ENCODE measurements at places on chromosomes 11 and 22. TPM values are rescaled to one million over a fixed set of nuclear protein-coding genes. Genes with fewer than 3 reads are reported as not detected.

P2RY2 gene
- 6.5 TPM for total RNA-seq

KRTAP5-8 gene
- total RNA-seq = not detected

SREBF2 gene
- 132 TPM for total RNA-seq

HTR3B gene
- total RNA-seq = not detected

OR10A2 gene
- total RNA-seq = not detected

MRGPRX3 gene
- total RNA-seq = not detected

FAT3 gene
- 7.9 TPM for total RNA-seq

LINC01488 gene
- total RNA-seq = not detected

CCDC87 gene
- total RNA-seq = 0.50 TPM

FXYD2 gene
- 2.8 TPM for total RNA-seq

DNA sequence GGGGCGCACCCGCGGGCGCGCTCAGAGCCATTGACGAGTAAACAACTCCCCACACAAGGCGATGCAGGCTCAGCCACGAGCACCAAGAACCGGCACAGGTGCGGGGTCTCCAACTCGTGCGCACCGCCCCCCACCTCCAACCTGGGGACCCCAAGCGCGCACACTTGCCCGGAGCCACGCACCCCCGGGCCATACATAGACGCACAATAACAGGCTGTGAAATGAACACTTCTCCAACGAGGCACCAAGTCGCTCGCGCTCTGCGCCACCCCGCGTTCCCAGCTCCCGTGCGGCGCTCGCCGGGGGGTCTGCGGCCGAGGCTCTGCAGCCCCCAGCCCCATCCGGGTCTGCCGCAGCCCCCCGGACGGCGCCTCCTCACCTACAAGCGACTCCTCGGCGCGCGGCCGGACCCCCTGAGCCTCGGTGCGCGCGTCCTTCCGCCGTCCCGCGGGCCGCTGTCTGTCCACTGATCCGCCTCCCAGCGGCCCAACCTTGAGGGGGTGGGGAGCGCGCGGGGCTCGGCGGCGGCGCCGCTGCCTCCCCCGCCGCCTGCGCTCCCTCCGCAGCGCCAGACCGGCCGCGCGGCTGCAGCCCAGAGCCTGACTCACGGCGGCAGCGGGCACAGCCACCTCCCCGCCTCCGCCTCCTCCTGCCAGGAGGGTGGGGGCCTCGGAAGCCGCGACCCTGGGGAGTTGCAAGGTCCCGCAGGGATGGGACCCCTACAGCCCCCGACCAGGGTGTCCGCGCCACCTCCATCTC lies 1.6 kb downstream of the IFITM10 start:
- DNase-seq = peak; percentile 55

DNA sequence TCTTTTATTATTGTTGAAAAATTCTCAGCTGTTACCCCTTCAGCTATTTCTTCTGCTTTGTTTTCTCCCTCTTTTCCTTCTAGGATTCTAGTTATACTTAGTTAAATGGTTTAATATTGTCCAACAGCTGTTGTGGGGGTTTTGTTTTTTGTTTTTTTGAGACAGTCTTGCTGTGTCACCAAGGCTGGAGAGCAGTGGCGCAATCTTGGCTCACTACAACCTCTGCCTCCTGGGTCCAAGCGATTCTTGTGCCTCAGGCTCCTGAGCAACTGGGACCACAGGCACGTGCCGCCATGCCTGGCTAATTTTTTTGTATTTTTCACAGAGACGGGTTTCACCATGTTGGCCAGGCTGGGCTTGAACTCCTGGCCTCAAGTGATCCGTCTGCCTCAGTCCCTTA lies 12.7 kb downstream of the SDHAF2 start:
- no peak for DNase-seq

GRCh38 chr11:61973476-61974162 lies 6.2 kb upstream of the FTH1 start:
- no peak for DNase-seq

DNA sequence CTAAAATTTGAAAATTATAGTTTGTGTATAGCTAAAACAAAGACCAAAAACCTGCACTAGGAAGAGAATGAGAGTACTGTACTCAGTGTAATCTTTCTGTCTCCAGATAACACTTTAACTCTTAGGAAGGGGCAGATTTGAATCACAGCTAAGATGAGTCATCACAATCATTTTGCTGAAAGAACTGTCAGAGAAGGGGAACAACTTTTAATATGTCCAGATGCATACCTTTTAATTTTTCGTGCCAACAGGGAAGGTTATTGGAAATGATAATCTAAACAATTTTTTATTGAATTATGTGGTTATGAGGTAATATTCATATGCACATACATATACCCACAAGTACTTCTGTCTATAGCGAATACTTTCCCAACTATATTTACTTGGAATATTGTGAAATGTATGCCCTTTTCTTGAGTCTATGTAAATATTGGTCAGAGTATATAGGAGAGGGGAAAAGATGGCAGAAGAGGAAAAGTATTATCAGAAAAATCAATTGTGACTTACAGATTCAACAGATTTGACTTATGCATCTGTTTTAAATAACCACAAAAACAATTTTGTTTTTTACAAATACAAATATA lies 51.1 kb upstream of the MUC15 start:
- DNase-seq = no peak

DNA sequence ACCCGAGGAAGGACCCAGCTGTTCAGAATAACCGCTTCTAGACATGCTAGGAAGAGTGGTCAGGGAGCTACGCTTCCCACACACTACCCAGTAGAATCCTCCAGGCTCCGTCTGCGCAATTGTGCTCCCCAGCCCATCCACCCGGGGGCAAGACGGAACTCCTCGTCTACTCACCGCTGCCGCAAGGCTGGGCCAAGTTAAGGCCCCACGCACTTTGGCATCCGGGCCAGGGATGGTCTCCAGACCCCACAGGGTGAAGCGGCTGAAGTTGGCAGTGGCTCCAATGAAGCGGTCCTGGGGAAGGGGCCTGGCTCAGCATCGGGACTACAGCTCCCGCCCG lies 757 bp downstream of the RNASEH2C start:
- peak; percentile 49 for DNase-seq

GRCh38 chr22:22783575-22783974 lies 104.0 kb upstream of the IGLL5 start:
- no peak for DNase-seq

DNA sequence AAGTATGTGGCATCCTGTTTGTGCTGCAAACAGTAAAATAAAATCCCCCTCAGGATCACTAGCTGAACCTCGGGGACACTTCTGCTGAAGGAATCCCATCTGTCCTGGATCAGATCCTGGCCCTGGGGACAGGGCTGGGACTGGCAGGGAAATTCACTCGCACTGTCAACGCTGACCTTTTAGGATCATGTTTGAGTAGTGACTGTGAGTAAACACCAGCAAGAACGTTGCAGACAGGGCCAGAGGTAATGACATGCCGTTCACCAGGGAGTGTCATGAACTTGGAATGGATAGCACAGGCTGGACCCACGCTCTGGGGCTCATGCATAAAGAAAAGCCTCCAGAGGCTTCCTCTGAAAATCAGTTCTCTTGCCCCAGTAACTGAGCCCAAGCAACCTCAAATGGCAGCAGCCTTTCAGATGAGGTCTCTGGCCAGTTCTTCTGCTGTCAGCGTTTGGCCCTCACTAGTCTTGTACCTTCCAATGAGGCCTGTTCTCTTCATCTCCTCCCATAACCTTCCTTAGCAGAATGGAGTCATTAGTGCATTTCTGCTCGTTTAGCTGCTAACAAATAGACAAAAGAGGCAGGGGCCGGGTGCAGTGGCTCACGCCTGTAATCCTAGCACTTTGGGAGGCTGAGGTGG lies 51.0 kb upstream of the BARX2 start:
- DNase-seq = no peak

GRCh38 chr11:125074511-125075241 lies 11.6 kb downstream of the SLC37A2 start:
- no peak for DNase-seq

DNA sequence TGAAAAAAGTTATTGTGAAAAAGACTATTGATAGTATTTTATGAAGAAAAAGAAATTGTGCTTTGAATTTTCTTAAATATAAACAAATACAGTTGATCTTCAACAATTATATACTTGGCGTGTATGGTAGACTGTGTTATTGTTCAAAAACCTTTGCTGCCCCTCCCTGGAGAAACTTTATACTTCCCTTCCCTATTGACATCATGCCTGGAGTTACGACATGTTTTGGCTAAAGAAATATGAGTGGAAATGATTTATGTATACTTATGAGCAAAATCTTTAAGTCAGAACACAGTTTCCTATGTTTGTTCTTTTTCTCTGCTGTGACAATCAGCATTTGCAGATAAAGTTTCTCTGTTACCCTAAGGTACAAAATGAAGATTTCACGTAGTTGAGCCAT lies 243.8 kb downstream of the TMEM135 start:
- no peak for DNase-seq

DNA sequence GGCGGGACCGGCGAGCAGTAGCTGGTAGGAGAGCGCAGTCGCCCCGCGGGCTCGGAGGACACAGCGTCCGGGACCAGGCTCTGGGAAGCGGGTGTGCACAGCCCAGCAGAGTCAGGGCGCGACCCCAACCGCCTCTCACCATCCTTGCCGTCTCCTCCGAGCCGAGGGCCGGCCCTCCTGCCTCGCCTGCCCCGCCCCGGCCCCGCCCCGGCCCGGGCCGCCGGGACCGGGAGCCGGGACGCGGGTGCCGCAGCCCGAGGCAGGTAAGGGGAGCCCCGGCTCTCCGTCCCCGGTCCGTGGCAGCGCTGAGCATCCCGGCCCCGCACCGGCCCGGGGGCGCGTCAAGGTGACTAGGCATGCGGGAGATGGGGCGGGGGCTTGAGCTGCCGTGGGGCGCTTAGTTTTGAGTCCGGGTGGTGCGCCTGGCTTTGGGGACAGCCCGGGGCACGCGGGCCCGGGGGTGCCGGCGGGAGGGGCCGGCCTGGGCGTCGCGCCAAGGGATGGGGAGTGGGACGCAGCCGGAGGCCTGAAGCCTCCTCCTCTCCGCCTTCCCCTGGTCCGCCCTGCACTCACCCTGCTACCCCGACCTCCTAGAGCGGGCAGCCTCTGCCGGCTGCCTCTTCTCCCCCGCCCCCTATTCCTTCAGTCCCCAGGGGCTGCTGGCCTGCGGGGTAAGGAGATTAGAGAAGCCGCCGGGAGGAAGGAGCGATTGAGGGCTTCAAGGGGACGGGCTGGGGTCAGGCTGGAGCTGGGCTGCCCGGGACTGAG lies at the start of gene ABCG4:
ABCG4 (plus strand) TSS at position 35 of the 768 bp plus-strand sequence. CDS start 914 bp downstream, outside the sequence.
- DNase-seq = peak; percentile 59

DNA sequence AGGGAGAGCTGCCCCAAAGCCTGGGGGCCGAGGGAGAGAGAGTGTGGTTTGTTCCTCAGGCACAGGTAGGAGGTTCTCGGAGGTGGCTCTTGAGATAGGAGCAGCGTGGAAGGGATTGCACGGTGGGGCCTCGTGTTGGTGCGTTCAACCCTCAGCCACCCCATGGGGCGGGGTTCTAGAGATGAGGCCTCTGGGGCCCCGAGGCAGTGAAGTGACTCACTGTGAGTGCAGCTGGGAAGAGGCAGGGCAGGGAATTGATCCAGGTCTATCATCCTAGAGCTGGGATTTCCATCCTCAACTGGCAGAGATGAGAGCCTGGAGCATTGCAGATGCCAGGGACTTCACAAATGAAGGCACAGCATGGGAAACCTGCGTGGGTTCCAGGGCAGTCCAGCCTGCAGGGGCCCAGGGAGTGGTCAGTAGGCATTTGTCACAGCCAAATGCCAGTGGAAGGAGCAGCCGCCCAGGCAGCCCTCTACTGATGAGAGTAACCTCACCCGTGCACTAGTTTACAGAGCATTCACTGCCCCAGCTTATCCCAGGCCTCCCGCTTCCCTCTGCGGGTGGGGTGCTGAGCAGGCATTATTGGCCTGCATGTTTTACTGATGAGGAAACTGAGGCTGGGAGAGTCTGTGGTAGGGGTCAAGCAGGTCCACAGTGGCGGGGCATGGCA lies 5.1 kb upstream of the SMARCB1 start:
- DNase-seq = no peak

DNA sequence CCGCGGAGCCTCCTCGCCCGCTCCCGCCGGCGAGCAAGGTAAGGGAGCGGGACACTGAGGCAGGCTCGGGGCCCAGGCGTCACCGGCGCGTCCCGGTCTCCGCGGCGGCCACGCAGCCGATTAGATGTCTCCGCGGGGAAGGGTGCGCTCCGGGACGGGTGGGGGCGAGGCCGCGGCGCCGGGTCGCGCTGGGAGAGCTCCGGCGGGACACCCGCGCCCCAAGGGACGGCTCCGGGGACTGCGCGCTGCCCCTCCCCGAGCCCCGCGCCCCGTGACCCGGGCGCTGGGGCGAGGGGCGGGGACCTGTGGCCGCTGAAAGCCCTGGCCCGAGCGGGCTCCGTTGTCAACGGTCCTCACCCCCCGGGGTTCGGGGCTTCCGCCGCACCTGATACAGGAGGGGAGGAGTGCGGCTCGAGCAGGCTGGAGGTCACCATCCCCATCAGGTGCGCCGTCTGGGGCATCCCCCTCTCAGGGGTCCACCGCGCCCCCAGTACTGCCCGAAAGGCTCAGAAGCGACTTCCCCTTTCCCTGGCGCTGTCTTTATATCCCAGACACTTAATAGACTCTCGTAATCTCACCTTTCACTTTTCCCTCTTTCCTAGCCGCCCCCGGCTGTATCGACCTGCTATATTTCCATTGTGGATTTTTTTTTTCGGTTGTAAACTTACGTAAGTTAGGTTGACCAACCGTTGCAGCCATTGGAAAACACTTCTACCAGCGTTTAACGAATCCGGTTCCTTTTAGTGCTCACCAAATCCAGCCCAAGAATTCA lies 573 bp downstream of the PPFIA1 start:
- DNase-seq = peak; percentile 73

GRCh38 chr11:123173040-123173855 lies 21.8 kb downstream of the CLMP start:
- DNase-seq = no peak

DNA sequence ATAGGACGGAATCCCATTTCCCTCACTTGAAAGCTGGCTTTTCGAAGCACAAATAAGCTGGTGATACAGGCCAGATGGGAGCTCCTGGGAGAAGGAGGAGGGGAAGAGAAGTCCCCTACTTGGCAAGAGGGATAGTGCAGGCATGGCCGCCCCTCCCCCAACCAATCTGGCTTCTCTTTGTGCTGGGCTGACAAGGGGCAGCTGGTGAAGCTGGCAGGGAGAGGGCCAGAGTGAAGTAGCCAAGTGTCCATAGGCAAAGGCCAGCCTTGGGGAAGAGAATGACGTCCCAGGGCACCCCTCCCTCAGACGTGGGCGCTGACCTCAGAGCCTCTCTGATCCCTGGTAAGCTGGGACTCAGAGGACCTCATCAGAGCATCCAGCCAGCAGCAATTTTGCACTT lies 78.7 kb upstream of the GRAMD1B start:
- no peak for DNase-seq

DNA sequence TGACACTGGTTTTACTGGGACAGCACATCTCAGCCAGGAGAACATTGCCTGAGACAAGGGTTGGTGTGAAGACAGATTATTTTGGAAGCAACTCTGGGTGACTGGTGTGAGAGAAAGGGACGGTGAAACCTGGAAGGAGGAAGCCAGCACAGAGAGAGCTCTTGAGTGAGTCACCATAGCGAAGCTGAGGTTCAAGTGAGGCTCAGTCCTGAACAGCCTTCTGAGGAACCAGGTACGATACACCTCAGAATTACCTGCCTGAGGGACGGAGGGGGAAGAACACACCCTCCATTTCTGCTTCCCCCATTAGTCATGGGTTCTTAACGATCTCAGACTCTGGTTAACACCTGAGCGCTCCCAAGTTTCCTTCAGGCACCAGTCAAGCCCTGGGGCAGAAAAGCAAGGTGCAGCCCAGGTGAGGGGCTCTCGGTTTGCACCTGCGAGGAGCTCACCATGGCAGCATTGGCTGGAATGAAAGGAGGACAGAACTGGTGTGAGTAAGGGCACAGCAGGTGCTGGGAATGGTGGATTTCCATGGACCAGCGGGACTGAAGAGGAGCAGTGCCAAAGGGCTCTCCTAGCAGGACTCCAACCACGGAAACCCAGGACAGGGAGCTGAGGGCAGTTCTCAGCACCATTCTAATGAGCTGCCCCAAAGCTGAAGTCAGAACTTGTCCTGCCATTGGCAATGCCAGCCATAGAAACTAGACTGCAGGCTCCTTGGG lies 459.3 kb downstream of the OPCML start:
- DNase-seq = no peak

Data from lower lobe of right lung (tissue), 2 donors.